Caudate nucleus (tissue), 63 donors: ENCODE measurements at places on chromosomes 16 and 17.

- no peak for DNase-seq
Observed at GRCh38 chr16:72937360-72937759, 110.6 kb downstream of the ZFHX3 start.

GRCh38 chr16:1162701-1163566 is 10.0 kb downstream of the CACNA1H start:
- DNase-seq: no peak

DNA sequence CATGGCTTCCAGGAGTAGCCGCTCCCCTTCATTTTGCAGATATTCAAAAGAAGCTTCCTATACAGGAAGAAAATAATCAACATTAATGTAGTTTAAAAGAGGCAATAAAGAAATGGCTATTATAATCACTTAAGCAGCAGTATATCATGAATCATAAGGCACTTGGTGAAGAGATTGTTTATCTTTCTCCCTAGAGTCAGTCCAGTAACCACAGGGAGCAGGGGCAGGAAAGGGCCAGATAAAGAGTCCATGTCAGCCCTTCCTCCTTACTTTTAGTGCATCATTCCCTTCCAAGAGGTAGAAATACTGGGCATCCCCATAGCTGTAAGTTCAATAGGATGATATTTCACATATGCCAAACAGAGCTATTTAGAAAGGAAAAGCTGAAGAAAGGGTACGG is 184.6 kb upstream of the C17orf78 start:
- no peak for DNase-seq

DNA sequence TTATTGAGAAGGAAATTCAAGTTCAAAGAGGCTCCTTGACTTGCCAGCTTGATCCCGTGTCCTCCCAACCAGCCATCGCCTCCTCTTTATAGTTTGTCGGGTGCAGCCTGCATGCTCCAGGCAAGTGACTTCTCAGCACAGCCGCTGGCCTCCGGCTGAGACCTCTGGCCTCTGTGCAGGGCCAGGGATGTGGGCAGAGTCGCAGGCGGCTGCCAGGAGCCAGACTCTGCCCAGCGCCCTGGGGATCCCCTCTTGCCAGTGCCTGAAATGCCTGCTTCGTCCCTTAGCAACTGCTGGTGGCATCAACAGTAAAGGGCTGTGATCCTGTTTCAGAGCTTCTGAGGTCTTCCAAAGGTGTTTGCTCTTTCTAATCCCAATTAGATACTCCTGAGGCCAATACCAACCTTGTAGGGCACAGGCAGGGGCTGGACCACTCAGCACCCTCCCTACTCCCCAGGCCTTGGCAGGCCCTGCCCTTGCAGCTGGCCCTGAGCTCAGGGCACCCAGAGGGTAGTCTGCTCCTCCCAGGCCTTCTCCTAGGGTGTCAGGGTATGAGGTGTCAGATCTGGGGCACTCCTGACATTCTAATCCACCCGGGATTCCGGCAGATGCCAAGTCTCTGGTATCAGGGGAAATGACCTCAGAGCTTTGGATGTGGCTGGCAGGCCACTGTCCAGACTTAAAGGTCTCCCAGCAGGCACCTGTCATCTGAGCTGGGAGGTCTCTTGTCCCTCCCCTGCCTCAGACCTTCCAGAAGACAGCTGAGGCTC is 68.0 kb upstream of the SIAH1 start:
- DNase-seq: no peak

- no peak for DNase-seq
Observed at GRCh38 chr17:2263183-2264066, 40.2 kb downstream of the SMG6 start.

DNA sequence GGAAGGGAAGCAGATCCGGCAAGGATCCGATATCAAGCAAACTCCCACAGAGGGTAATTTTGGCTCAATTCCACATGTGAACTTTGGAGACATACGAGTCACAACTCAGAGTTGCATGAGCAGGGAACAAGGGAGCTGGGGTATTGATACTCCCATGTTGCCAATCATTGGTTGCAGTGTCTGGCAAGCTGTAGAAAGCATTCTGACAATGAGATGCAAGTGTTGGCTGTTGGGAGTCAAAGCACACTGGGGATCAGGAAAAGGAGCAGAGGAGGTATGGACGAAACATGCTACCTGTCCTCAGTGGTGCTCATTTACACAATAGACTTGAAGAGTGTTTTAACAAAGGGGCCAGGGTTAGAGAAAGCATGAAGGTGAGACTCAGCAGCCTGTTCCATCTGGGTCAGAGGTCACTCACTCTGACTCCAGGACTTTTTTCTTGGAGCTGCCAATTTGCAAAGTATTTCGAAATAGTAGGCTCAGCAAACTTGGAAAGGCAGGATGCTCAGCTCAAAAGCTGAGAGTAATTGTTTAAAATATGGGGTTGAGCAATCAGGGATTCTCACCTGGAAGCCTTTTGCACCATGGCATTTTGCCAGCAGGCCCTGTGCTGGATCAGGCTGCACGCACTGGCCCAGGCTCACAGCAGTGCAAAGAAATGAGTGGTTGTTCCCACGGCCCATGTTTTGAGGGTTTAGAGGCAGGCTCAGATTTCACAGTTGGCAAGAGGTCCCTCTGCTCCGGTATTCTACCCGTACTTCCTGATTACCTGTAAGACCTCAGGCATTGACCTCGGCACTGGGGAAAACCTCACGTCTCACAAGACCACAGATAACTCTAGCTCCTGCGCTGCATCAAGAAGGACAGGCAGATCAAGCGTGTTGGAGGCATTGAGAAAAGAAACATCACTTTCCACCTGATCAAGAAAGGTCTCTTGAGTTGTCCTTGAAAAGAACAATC is 17.6 kb upstream of the NKD1 start:
- DNase-seq: no peak

- DNase-seq: no peak
Observed at GRCh38 chr16:68749432-68749831, 12.3 kb downstream of the CDH1 start.

DNA sequence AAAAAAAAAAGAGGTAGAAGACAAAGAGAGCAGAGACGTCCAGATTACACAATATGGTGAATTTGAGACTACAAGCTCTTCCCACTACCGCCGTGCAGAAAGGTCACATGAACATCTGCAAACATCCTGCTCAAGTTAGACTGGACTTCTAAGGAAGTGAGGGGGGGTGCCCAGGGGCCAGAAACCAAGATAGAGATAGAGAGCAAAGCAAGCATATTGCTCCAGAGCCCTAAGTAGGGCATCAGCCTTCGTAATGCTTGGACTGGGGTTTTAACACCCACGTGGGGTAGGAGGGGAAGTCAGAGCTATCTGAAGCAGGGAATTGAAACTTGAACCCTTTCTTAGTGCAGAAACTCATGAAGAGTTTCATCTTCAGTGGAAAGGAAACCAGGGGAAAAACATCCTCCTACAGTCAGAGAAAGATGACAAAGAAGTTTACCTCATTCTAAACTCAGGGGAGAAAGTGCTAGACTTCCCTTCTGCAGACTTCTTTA is 8.7 kb downstream of the CLEC19A start:
- DNase-seq: peak; percentile 5

- no peak for DNase-seq
Observed at GRCh38 chr16:88387180-88387765, 4.5 kb downstream of the ZNF469 start.

GRCh38 chr17:17933775-17934174 is 38.4 kb downstream of the TOM1L2 start:
- DNase-seq: no peak

DNA sequence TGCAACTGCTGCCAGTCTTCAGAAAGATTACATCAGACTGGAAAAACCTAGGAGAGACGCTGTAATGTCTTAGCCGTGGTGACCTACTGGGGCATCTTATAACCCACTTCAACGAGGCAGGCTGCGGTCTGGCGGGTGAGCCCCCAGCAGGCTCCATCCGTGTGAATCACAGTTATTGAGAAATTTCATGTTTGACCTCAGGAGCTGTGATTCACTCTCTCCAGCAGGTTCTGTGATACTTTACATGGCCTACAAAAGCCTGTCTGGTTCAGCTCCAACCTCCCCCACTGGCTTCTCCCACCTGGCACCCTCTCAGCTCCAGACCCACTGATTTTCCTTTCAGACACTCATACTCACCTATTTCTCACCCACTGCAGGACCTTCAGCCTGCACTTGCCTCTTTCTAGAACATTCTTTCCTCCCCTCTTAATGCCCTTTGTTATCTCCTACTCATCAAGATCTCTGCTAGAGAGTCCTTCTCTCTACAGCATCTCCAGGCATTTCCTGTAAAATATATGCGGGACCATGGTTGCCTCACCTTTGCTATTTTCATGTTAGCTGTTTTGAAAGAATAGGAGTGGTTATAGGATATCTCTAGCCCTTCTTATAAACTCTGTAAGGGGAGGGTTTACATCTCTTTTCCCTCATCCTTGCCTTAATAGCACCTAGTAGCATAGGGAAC is 227.9 kb downstream of the MAF start:
- no peak for DNase-seq

DNA sequence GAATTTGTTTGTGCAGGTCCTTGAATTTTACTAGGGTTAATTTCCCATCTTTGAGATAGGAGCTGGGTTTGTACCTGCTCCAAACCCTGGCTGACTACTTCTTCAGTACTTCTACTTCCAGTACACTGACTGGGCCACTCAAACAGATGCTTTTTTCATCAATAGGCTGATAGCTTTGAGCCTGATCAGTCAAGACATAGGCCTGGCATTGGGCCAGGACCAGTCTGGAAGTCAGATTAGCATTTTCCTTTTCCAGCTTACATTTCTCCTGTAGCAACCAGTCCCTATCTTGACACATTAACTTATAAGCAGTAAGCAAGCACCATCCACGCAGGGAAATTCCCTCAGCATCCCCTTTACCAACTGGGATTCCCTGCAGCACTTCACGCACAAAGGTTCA is 7.5 kb upstream of the TMEM101 start:
- DNase-seq: no peak
